ENCODE measurements at places on chromosomes 16 and 17. TPM values are rescaled to one million over a fixed set of nuclear protein-coding genes. Genes with fewer than 3 reads are reported as not detected.

Gene RNF222
- 3.3 TPM for total RNA-seq

Gene LGALS9C
- total RNA-seq, result 2.7 TPM

Gene MYH13
- under 0.01 TPM for total RNA-seq

Gene PPL
- 69.8 TPM for total RNA-seq

Gene PHF23
- total RNA-seq, result 27.0 TPM

Gene POLR2C
- 71.1 TPM for total RNA-seq
